ENCODE measurements at places on chromosomes 6 and 20. TPM values are rescaled to one million over a fixed set of nuclear protein-coding genes. Genes with fewer than 3 reads are reported as not detected.

DNA sequence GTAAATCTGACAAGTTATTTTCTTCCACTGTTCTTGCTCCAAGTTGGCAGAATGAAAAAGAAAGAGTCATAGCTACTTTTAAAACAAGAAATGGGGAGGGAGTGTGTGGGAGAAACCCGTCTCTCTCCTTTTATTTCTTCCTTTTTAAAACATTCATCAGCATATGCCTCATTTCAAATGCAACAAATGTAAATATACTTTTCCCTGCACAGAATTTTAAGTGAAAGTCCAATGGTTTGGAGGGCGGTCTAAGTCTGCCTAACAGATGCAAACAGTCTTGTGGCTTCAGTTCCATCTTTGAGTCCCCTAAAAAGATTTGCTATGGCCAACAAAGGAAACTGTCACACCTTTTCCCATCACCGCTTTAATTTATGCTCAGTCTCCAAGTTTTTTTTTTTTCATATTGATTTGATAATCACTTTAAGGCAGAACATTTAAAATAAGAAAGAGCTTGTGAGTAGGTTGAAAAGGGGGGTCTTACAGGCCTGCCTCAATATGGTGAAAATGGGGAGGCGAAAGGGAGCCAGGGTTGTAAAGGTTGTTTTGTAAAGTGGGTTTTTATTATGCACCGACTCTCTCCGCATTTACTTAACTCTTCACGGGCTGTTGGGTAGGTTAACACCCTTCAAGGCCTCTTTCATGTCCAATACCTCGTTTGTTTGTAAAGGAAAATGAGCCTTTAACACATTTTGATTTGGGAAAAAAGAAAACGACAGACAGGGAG, 4.6 kb downstream of the TFAP2D start:
- no peaks in the 10 kb centered on the region for H3K36me3 ChIP-seq
- no peak for DNase-seq
- H3K27ac ChIP-seq: no peak overlapping the region
- H3K4me3 ChIP-seq: no peak overlapping the region

DNA sequence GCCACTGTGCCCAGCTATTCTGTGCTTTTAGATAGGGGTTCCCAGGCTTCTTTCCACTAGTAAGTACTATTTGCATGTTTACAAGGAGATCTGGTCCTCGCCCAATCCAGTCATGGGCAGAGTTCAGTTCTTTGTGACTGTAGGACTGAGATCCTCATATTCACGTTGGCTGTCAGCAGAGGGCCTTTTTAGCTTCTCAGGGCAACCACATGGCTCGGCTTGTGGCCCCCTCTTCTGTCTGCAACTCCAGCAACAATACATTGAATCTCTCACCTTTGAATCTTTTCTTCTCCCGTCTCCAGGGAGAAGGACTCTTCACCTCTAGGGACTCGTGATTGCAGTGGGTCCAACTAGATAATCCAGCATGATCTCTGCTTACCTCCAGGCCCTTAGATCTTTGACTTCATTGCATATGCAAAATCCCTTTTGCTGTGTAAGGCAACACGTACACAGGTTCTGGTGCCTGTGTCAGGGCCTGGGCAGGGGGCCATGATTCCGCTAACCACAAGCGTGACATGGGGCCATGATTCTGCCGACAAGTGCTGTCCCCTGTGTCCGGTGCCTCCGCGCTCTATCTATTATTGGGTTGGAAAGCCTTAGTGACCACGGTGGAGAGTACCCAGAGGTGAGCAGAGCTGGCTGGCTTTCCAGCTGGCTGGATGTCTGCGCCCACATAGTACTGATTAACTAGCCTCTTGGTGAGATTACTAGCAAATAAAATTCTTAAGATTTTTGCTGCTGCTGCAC, 5.1 kb downstream of the CCR6 start:
- no peaks in the 10 kb centered on the region for H3K4me1 ChIP-seq
- H3K27me3 ChIP-seq: no peaks in the 10 kb centered on the region
- DNase-seq: no peak
- H3K4me3 ChIP-seq: no peak overlapping the region

DNA sequence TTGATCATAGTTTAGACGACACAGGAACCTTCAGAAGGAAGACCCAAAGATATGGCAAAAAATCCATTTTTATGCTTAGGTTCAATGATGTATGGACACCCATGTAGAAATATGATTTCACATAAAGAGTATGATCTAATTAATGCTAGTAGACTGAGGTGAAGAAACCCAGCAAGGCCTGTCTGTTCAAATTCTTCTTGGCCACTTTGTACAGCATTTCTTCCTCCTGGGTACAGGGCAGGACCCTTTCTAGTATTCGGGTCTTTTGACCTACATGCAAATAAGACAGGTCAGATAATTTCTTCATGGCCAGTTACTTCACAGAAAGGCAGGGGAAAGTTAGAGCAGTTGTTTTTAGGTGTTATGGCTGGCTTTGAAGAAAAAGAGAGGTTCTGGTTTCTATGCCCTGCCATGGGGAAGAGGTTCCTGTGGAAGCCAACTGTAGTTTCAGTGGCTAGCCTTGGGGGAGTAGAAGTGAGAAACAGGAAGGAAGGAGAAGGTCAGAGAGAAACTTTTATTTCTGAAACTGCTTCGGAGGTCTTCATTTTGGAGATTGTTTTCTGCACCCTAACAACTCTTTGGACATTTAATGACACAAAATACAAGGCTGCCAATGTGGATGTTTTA, 208.3 kb downstream of the PTPRK start:
- no peak overlapping the region for H3K27ac ChIP-seq
- no peaks in the 10 kb centered on the region for H3K4me1 ChIP-seq
- no peak overlapping the region for H3K4me3 ChIP-seq
- no peaks in the 10 kb centered on the region for H3K36me3 ChIP-seq
- no peaks in the 10 kb centered on the region for H3K27me3 ChIP-seq
- no peak for DNase-seq

The CCN6 gene
- total RNA-seq: not detected

- no peak overlapping the region for H3K4me3 ChIP-seq
- no peak for DNase-seq
- H3K36me3 ChIP-seq: no peaks in the 10 kb centered on the region
- H3K27me3 ChIP-seq: no peaks in the 10 kb centered on the region
- H3K27ac ChIP-seq: no peak overlapping the region
Measured at GRCh38 chr6:124487623-124488431, 474.4 kb upstream of the RNF217 start.

DNA sequence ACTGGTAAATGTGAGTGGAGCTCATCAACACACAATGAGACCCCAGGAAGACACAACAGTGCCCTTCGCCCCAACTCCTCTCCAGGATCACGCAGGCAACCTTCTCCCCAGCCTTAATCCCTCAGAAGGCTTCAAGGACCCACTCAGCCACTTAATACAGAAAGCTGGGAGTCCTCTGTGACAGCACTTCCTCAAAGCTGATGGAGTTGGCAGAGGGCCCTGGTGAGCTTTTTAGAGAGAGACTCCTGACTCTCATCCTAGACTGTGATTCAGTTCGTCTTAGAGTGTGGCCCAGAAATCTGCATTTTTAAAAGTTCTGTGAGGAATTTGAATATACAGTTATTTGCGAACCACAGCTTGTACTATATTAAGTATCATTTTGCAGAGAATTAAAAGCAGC, 187.7 kb downstream of the UST start:
- no peak overlapping the region for H3K27ac ChIP-seq
- no peak overlapping the region for H3K4me3 ChIP-seq
- DNase-seq: no peak
- H3K27me3 ChIP-seq: no peaks in the 10 kb centered on the region
- no peaks in the 10 kb centered on the region for H3K36me3 ChIP-seq
- H3K4me1 ChIP-seq: no peaks in the 10 kb centered on the region

The PPP1R10 gene
- 57.8 TPM for total RNA-seq

All from Peyer's patch (tissue), 4 donors.